ENCODE measurements at places on chromosomes 7 and 10.

GRCh38 chr10:131822692-131823245, 78.0 kb upstream of the PPP2R2D start:
- DNase-seq: no peak

GRCh38 chr7:3043544-3044371, at the start of gene CARD11:
Gene CARD11, minus strand, starts transcription at chr7:3043867. Its CDS starts 85,361 bp downstream, at chr7:2958506.
- DNase-seq: peak; percentile 57

DNA sequence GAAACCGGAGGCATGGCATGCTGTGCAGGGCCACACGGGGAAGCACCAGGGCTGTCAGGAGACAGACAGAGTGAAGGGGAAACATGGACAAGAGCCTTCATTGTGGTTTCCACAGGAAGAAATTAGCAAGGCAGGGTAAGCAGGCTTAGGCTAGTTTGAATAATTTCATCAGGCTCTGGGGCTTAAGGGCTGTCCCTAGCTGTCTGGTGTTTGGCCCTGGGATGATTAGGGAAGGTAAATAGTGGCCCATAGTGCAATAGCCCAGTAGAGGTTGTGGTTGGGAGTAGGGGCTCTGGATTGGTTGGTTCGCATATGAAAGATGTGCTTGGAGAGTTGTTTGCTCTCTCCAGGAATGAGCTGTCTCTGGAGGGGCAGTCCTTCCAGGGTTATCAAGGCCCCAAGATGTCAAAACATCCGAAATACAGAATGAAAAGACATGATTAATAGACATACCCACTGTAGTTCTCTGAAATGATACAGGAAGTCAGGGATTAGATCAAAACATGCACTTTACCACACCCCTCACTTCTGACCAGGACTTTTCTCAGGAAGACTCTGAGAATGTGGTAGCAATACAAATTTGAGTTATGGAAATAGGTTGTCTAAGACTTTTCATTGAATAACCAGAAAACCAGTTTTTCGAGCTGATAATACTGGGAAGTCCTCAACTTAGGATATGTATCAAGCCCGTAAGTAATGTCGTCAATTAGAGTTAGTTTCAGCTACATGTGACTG, 224.9 kb upstream of the NFE2L3 start:
- no peak for DNase-seq

DNA sequence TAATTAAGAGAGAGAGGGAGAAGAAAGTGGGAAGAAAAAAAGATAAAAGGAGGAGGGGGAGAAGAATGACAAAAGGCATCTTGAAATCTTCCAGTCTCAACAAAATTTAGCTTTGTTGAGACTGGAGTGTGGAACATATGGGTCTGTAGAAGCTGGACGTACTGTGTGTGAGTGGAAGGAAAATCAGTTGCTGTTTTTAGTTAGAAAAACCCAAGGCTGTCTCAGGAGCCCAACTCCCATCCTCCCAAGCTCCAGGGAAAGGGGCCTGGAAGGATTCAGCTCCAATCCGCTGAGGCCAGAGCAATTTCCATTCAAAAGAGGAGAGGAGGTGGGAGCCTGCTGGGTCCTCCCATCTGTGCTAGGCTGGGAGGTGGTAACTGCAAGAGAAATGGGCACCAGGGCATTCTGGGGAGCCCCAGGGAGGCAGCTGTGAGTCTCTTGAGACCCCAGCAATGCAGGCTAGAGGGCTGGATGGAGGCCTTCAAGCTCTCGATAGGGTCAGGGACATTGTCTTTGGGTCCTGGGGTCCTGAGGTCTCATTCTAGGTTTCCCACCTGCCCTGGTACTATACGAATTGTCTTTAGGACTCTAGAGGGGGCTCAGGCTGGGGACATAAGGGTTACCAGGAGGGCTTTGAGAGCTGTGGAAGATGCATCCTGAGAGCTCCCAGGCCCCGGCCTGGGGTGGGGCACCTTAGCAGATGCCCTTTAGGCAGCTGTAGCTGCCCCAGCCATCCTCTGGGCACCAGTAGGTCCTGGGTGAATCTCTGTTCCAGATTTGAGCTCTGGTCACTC, 21.4 kb downstream of the ADCYAP1R1 start:
- no peak for DNase-seq

DNA sequence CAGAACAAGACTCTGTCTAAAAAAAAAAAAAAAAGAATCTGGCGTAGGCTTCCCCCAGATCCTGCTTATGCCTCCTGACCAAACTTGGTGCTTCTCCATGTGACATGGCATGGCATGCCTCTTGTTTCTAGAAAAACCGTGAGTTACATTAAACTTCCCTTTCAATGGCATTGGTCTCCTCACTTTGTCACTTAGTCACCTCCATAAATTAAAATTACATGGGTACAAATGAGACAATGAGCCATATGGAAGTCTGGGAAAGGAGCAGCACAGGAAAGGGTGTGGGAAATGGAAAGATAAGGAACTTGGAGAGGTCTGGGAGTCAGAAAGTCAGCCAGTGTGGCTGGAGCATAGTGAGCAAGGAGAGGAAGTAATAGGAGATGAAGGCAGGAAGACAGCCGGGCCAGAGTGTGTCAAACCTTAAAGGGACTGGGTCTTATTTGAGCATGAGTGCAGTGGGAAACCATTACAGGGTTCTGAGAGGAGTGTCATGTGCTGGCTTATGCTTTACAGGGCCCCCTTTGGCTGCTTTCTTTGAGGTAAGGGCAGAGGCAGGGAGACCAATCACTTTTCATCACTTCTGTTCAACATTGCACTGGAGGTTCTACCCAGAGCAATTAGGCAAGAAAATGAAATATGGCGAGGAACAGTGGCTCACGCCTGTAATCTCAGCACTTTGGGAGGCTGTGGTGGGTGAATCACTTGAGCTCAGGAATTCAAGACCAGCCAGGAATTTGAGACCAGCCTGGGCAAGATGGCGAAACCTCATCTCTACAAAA, 21.3 kb upstream of the ZMIZ2 start:
- DNase-seq: no peak

DNA sequence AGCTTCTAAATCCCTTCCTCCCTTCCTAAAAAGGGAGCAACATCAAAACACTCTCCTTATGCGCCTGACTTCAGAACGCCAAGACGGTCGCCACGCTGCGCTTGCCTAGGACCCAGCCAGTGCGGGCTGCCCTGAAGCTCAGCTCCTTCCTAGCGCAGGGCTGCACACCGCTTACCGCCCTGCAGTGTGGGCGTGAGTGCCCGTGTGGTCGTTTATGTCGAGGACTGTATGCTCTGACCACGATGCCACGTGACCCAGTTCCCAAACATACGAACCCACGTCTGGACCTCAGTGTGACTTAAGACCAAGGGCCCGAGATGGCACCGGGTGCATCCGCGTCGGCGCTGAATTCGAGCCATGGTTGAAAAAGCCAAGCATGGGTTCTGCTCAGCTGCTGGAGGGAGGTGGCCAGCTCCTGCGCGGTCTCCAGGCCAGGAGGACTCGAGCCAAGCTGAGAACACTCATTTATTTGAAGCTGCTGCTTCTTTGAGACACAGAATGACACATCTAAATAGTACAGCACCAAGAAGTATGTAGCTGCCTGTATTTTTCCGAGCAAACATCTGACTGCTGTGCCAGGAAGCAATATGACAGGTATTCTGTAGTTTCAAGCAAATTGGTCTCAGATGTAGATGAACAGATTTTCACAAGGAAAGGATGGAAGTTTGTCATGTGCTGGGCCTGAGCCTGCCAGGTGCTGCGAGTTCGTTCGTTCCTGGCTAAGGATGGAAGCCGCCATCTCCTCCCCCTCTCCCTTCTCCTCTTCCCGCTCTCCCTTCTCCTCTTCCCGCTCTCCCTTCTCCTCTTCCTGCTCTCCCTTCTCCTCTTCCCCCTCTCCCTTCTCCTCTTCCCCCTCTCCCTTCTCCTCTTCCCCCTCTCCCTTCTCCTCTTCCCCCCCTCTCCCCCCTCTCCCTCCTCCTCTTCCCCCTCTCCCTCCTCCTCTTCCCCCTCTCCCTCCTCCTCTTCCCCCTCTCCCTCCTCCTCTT, 184.7 kb downstream of the EBF3 start:
- no peak for DNase-seq

DNA sequence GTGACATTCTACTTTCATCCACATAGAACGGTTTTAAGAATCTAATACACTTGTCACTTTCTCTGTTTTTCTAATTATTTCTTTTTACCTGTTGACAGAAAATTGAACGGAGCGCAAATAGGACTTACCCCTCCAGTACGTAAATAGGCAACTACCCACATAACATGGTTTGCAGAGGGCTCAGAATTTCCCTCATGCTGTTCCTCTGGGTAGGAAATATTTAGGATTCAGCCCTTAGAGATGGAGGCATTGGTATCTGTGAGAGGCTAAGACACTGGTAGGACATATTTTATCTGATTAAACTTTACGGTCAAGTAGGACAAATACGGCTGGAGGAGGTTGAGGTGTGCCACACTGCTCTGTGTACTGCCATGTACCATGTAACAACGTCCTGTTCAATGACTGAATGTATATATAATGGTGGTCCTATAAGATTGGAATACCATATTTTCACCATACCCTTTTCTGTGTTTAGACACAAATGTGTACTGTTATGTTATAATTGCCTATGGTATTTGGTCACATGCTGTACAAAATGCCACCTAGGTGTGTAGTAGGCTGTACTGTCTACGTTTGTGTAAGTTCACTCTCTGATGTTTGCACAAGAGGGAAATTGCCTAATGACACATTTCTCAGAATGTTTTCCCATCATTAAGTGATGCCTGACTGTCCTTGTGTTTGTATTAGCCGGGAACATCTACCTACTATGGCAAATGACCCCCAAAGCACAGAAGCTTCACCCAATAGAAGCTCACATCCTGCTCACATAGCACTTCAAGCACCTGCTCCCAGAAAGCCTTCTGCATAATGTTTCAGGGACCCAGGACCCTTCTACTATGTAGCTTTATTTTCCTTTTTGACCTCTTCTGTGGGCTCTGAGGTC, 429.4 kb upstream of the AKR1E2 start:
- DNase-seq: no peak

DNA sequence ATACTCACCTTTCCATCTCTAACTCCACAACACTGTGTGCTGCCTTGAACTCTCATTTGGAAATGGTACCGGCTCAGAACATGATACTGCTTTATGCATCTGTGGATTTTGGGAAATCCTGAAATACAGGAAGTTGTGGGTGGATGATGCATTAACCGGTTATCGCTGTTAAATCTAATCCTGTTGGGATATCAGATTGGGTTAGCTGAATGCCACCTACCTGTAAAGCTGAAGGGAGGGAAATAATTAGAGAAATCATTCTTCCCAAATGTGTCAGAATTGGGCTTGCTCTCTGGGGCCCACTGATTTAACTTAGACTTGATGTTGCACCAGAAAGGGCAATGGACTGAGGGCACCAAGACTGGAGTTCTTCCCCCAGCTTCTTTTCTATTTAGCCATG, 54.0 kb downstream of the CH25H start:
- no peak for DNase-seq

DNA sequence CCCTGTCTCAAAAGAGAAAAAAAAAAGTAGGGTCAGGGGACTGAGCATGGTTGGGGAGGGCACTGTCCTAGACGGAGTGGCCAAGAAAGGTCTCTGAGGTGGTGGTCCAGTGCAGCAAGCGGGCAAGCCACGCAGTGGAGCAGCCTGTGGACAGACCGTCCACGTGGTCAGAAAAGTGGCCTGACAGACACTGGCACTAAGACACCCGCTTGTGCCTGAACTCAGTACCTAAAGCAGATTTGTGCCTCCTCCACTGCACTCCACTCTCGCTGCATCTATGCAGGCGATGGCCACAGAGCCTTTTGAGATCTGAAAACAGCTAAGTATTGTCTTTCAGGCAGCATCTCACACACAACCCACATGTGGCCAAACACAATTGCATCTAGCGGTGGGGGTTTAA, 8.8 kb downstream of the ASB10 start:
- DNase-seq: no peak

- DNase-seq: no peak
Measured at GRCh38 chr7:65295409-65295808, 78.2 kb upstream of the ZNF92 start.

DNA sequence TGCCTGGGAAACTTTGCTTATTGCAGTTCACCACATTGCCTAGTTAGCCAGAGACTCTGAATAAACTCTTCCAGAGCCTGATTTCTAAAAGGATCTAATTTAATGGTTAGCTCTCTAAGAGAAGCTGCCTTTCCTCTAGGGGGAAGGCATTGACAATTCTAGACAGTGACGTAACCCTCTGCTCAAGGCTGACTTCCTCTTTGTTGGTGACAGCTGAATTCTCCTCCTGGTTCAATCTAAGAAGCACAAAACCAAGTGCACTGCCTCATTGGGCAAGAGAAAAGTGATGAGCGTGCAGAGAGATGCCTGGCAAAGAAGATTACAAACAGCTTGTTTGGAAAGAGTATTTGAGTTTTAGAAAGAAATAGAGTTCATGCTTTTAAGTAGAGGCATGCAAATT, 102.7 kb downstream of the MACC1 start:
- peak; percentile 7 for DNase-seq

DNA sequence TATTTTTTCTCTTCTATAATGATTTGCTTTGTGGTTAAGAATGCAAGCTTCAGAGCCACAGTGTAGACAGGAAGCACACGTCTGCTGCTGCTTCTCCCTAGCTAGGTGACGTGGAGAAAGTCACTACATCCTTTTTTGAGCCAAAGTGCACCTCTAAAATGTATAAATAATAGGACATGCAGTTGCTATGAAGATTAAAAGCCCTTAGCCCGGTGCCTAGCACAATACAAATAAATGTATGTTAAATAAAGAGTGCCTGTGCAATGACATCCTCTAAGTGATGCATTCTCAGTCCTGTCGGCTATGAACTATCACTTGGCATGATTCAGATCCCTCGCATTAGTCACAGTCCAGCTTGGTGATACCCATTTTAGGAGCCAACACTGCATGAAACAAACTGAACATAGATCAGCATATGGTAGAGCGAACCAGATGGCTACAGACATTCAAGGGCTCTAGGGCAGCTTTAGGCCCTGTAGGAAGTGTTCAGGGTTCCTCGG, 4.8 kb upstream of the TRDMT1 start:
- peak; percentile 80 for DNase-seq

DNA sequence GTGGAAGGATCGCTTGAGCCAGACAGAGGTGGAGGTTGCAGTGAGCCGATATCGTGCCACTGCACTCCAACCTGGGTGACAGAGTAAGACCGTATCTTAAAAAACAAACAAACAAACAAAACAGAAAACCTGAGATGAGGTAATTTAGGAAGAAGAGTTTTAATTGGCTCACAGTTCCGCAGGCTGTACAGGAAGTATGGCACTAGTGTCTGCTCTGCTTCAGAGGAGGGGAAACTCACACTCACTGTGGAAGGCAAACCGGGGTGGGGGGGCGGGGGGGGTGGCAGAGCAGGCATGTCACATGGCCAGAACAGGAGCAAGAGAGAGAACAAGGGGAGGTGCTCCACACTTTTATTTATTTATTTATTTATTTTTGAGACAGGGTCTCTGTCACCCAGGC, 5.1 kb downstream of the UBE2D4 start:
- DNase-seq: peak; percentile 6

DNA sequence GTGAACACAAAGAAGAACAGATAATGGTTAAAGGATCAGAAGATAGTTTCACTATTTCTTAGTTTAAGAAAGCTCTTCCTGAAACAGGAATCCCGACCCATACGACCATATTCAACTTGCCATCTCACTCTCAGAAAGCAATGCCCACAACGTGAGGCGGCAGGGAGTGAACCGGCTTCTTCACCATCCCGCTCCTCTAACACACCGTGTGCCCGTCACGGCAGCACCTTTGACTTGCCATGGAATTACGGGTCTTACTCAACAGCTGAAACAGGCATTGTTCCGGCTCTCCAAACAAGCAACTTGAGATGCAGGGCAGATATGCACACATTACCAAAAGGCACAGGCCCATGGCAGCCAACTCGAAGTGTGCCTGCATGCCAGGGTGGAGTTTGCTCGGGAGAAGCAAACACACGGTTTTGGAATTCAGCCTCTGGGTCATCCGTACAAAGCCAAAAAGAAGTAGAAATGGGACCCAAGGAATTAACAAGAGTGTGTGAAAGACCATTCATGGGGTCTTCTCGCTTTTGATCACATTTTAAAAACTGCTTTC, 293.6 kb downstream of the DNAJB6 start:
- DNase-seq: no peak

All from CD4-positive, alpha-beta T cell treated with Interleukin-1 beta for 1 hour (primary cell).